Caco-2 (cell line): ENCODE measurements at places on chromosomes 12 and 14. TPM values are rescaled to one million over a fixed set of nuclear protein-coding genes. Genes with fewer than 3 reads are reported as not detected.

- no peak overlapping the region for H3K27ac ChIP-seq
- H3K36me3 ChIP-seq, result no peaks in the 10 kb centered on the region
- H3K4me1 ChIP-seq, result no peaks in the 10 kb centered on the region
- DNase-seq, result no peak
Measured at GRCh38 chr14:76767681-76768656, 6.7 kb downstream of the VASH1 start.

The TAS2R14 gene
- 2.7 and 3.1 TPM in 2 replicates for total RNA-seq

GRCh38 chr12:57261428-57261865 lies 10.5 kb upstream of the STAC3 start:
- no peak for DNase-seq
- H3K27ac ChIP-seq, result no peak overlapping the region
- H3K27me3 ChIP-seq, result no peaks in the 10 kb centered on the region
- H3K4me1 ChIP-seq, result no peaks in the 10 kb centered on the region

DNA sequence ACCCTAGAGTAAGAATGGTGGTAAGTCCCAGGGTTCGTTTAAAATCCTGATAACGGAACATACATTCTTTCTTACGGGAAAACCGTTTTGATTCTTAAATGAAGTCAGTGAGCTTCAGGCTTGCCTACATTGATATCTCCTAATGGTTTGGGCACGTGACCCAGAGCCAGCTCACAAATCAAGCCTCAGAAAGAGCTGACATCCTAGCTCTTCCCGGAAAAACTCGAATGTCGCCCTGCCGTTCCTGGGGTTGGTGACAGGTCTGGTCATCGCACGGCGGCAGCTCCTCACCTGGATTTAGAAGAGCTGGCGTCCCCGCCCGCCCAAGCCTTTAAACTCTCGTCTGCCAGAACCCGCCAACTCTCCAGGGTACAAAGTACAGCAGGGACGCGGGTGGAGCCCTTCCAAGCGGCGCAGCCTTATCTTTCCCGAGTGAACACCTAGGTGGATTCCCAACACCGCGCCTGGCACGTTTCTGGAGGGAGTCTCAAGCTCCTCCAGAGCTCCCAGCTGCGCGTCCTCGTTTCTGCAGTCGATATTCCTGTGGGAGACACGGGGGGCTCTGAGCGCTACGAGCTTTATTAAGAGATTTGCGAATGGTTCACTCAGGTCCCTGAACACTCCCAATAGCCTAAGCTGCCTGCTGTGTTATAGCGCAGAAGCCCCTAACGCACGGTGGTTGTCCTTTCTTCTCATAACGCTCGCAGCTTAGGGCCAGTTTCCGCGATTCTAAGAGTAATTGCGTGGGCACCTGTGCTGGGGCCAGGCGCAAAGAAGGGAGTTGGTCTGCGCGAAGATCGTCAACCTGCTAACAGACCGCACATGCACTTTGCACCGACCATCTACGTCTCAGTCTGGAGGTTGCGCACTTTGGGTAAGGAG lies at the start of gene SSTR1:
SSTR1 (plus strand) TSS at position 169 of the 882 bp plus-strand sequence. CDS start 1,486 bp downstream, outside the sequence.
- peak within 1 kb of the TSS; percentile 86 for H3K27ac ChIP-seq
- H3K4me3 ChIP-seq, result peak within 1 kb of the TSS; percentile 49
- H3K27me3 ChIP-seq, result no peaks in the 10 kb centered on the region
- DNase-seq, result peak; percentile 74
- H3K4me1 ChIP-seq, result no peaks in the 10 kb centered on the region

DNA sequence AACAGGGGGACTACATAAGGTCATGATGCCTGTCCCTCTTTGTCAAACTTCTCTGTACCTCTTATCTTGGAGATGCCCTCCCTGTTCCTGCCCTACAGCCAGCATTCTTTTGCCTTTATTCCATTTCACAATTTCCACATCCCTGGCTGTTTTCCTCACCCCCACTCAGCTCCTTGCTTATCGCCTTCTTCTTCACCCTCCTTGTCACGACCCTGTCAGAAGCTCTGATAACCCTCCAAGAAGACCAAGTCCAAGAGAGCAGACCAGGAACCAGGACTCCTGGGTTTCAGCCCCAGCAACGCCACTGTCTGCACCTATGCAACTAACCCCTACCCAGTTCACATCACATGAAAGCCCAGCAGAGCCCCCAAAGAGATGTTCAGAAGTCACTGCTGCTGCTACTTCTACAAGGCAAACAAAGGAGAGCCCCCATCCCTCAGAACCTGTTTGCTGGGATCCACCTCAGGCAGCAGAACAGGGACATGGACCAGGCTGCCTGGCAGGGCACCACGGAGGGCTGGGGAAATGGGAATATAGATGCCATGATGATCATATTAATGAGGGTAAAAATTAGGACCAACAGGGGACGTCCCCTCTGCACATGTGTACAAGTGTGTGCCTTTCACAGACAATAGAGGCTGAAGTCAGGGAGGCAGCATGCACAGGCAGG lies 92.8 kb downstream of the SINHCAF start:
- H3K4me3 ChIP-seq, result no peak overlapping the region
- H3K27ac ChIP-seq, result no peak overlapping the region
- no peak for DNase-seq
- H3K4me1 ChIP-seq, result 0 out of 2 replicates have a peak, but pooled peaks cover 2% of the 10 kb centered on the region
- no peaks in the 10 kb centered on the region for H3K36me3 ChIP-seq

DNA sequence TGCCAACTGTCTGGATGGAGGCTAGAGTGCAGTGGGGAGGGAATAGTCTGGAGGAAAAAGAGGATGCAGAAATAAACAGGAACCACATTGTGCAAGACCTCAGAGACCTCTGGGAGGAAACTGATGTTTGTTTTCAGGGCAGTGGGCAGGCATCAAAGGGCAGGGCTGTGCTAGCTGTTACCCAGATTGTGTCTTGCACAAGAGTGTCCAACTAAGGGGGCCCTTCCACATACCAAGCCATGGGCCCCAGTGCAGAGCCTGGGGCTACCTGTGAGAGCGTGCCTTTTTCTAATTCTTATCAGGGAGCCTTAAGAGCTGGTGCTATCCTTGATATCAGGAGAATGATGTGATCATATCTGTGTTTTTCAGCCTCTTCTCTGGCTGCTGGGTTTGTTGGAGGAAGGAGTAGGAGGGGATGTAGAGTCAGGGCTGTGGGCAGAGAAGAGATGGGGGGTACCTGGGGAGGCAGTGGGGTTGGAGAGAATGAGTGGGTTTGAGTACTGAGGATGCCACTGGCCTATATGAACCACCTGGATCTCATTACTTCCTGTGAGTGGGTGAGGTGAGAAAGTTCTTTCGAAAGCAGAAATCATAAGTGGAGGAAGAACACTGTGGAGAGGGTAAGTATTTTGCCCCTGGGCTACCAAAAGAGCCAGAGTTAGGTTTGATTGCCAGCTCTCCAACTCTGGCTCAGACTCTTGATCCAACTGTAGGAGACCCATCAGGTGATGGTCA lies 259.2 kb upstream of the CRY1 start:
- no peaks in the 10 kb centered on the region for H3K36me3 ChIP-seq
- no peaks in the 10 kb centered on the region for H3K4me1 ChIP-seq
- no peak overlapping the region for H3K4me3 ChIP-seq
- H3K27me3 ChIP-seq, result no peaks in the 10 kb centered on the region
- DNase-seq, result no peak

GRCh38 chr12:106239951-106240335 lies 7.9 kb downstream of the CKAP4 start:
- no peak overlapping the region for H3K4me3 ChIP-seq
- H3K27ac ChIP-seq, result no peak overlapping the region

GRCh38 chr12:57896434-57897201 lies 44.7 kb upstream of the ATP23 start:
- peak overlapping the region; percentile 60 for H3K27ac ChIP-seq
- no peaks in the 10 kb centered on the region for H3K36me3 ChIP-seq
- no peaks in the 10 kb centered on the region for H3K27me3 ChIP-seq
- peak overlapping the region; percentile 53 for H3K4me3 ChIP-seq
- peak; percentile 59 for DNase-seq

The CPNE6 gene
- total RNA-seq, result not detected in 2 replicates

DNA sequence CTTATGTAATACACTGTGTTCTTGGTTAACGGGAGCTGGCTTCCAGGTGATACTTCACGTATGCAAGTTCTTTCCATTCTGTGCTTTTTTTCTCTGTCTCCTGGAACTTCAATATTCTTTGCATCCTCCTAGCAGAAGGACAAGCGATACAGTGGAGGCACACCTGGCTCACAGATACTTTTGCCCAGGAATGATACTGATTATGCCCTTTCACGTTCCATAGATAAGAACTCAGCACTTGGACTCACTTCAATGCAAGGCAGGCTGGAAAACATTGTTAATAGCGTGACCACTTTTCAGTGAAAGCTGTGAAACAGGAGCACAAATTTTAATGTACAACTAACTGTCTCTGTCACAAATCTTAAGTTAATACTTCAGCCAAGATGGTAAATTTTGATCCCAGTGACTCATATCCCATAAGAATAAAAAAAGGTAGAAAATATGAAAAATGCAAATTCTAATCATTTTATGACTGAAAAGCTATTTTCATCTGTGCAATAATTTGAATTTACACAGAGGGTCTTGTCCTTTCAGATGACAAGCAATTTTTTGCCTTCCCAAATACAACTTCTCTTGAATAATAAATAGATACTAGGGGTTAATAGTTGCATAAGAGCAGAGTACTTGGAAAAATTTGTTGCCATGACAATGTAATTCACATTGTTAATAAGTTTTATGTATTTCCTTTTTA lies 919.0 kb downstream of the GALC start:
- no peak overlapping the region for H3K27ac ChIP-seq
- no peak overlapping the region for H3K4me3 ChIP-seq
- H3K36me3 ChIP-seq, result no peaks in the 10 kb centered on the region
- no peaks in the 10 kb centered on the region for H3K27me3 ChIP-seq
- DNase-seq, result no peak

The SERPINA3 gene
- 1.3 and 2.3 TPM in 2 replicates for total RNA-seq

GRCh38 chr14:32938719-32939253 lies at the start of gene NPAS3:
TSS of gene NPAS3 (plus strand) at chr14:32938879.
- no peak within 1 kb of the TSS for H3K27ac ChIP-seq
- DNase-seq, result no peak
- H3K27me3 ChIP-seq, result peaks cover 9% of the 10 kb centered on the region
- no peaks in the 10 kb centered on the region for H3K36me3 ChIP-seq

DNA sequence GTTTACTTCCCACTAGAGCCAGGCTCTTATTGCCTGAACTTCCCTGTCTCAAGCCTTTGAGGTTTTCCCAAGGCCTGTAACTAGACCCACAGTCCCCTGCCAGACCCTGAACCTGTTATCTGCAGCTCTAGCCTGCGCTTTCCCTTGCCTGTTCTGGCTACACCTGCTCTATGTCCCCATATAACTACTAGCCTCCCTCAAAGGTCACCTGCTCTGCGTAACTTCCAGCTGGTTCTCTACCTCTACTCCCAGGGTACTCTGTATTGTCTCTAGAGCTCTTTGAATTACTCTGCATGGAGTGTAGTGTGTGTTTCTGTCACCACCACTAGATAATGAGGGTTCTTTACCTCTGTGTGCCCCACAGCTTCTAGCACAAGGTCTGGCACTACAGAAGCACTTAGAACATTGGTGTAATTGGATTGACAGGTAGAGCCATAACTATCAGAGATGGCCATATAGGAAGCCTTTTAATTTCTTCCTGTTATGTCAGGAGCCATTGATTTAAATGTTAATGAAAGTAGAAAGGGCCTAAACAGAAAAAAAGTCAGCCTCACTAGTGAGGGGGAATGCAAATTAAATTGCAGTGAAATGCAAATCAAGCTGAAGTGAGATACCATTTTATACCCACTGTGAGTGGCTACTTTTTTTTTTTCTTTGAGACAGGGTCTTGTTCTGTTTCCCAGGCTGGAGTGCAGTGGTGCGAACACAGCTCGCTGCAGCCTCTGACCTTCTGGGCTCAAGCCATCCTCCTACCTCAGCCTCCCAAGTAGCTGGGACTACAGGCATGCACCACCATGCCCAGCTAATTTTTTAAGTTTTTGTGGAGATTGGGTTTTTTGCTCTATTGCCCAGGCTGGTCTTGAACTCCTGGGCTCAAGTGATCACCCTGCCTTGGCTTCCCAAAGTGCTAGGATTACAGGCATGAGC lies 47.8 kb downstream of the EID3 start:
- peaks cover 3% of the 10 kb centered on the region; the same call in 1 of the 2 replicates for H3K36me3 ChIP-seq
- H3K27ac ChIP-seq, result no peak overlapping the region
- H3K27me3 ChIP-seq, result no peaks in the 10 kb centered on the region
- H3K4me1 ChIP-seq, result 0 out of 2 replicates have a peak, but pooled peaks cover 3% of the 10 kb centered on the region
- H3K4me3 ChIP-seq, result no peak overlapping the region

DNA sequence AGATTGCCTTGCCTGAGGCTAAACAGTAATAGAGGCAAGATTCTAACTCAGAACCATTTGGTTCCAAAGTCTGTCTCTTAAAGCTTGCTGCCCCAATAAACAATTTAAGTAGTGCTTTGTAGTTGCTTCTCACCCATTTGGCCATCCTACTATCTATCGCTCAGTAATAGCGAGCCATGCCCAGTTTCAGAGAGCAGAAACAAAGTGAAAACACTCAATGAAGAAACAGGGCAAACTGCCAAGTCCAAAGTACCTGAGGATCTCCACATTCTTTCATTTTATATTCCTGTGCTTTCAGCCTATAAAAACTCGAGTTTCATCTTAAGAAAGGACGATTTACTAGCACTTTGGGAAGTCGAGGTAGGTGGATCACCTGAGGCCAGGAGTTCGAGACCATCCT lies 103.3 kb upstream of the BBS10 start:
- H3K4me3 ChIP-seq, result no peak overlapping the region
- H3K36me3 ChIP-seq, result no peaks in the 10 kb centered on the region
- no peak overlapping the region for H3K27ac ChIP-seq
- H3K4me1 ChIP-seq, result peaks cover 23% of the 10 kb centered on the region
- DNase-seq, result no peak

The RAD9B gene
- total RNA-seq, result 2.8 and 3.8 TPM in 2 replicates

DNA sequence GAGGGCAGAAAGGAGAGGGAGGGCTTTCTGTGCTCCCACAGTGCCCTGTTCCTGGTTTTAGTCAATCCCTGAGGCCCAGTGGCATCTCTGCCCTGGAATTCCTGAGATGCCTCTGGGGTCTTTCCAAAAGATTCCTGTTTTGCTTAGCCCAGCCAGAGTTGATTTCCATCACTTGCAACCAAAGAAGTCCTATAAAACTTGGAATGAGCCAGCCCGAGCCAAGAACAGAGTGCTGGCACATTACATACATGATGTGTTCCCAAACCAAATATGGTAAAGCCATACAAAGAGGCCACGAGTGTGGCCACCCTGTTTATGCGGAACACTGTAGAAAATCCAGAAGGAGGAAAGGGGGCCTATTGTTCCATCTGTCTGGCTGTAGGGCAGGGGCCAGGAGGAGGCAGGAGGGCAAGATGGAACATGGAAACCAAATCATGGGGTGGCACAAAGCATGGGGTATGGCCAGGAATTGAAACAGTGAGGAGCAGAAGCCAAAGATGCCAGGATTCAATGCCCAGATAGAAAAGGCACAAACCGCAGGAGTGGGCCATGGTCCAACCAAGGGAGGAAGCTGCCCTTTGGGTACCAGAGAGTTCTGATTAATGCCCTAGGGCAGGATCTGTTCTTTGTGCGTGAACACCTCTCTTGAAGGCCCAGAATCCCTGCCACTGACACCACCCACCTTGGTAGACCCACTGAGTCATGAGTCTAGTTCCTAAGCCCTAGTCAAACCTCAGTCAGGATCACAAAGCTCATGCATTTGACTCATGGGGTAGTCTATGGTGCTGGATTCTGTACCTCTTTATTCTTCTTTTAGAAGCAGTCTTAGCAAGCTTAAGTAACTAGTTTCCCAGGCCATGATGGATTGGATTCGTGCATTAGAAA lies 75.2 kb downstream of the LRRC74A start:
- no peaks in the 10 kb centered on the region for H3K36me3 ChIP-seq
- no peak overlapping the region for H3K27ac ChIP-seq
- no peak for DNase-seq
- no peaks in the 10 kb centered on the region for H3K4me1 ChIP-seq
- H3K4me3 ChIP-seq, result no peak overlapping the region

- no peak overlapping the region for H3K27ac ChIP-seq
- no peaks in the 10 kb centered on the region for H3K36me3 ChIP-seq
- DNase-seq, result no peak
- no peaks in the 10 kb centered on the region for H3K27me3 ChIP-seq
- H3K4me3 ChIP-seq, result no peak overlapping the region
- no peaks in the 10 kb centered on the region for H3K4me1 ChIP-seq
Measured at GRCh38 chr12:128571906-128572810, 251.6 kb downstream of the SLC15A4 start.
